ENCODE measurements at places on chromosomes 11 and 22.

DNA sequence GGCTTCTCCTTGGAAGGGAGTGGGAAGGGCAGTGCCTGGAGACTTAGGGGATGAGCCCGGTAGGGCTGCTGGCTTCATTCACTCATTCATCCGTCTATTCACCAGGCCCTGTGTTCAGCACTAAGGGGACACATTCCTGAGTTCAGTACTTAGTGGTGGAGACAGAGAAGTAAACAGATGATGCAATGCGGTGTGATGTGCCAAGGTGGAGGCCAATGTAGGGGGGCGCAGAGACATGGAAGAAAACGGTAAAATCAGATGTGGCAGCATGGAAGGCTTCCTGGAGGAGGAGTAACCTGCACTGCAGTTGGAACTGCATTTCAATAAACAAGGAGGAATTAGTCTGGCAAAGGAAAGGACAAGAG, 21.3 kb downstream of the GRIK4 start:
- no peak for DNase-seq

GRCh38 chr11:131858505-131858904, 488.1 kb downstream of the NTM start:
- DNase-seq, result no peak

DNA sequence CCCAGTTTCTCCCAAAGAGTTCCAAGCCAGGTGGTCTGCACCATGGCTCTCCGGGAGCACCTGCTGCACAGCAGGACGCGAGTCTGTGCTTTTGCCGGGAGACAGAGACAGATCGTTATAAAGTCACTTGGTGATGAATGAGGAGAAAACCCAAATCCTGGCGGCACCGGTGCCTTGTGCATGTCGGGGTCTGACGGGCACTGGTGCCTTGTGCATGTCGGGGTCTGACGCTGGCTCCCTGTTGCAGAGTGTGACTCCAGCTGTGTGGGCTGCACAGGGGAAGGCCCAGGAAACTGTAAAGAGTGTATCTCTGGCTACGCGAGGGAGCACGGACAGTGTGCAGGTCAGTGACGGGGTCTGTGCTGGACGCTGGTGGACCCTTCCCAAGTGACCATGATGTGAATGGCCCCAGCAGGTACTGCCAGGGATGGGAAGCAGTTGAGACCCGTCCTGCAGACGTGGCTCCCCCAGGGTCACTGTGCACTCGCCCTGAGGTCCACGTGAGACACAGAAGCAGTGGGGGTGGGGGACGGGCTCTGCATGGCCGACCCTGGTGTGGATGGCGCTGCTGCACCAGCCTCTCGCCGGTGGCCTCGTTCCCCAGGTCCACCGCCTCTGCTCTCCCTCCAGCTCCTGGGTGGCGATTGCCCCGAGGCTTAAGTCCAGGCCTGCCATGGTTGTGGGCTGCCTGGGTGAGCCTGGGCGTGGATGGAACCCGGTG, 5.8 kb downstream of the CRELD2 start:
- DNase-seq, result no peak

- DNase-seq, result peak; percentile 73
Observed at GRCh38 chr11:105045676-105046296, 651 bp upstream of the CARD16 start.

DNA sequence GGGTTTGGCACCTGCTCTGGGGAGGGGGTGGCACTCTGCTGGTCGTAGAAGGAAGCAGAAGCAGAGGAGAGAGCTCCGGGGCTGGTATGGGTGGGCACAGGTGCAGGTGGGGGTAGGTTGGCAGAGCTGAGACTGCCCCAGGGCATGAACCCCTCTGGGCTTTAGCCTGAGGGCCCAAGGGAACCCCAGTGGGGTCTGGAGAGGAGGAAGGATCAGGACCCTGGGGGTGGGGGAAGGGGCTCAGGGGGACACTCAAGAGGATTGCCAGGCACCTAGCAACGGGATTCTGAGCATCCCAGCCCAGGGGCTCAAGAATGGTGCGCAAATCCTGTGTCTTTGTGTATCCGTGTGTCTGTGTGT, 6.3 kb downstream of the ALDH3B2 start:
- DNase-seq, result no peak

GRCh38 chr11:102626676-102627075, 1.5 kb upstream of the MMP20 start:
- DNase-seq, result no peak

DNA sequence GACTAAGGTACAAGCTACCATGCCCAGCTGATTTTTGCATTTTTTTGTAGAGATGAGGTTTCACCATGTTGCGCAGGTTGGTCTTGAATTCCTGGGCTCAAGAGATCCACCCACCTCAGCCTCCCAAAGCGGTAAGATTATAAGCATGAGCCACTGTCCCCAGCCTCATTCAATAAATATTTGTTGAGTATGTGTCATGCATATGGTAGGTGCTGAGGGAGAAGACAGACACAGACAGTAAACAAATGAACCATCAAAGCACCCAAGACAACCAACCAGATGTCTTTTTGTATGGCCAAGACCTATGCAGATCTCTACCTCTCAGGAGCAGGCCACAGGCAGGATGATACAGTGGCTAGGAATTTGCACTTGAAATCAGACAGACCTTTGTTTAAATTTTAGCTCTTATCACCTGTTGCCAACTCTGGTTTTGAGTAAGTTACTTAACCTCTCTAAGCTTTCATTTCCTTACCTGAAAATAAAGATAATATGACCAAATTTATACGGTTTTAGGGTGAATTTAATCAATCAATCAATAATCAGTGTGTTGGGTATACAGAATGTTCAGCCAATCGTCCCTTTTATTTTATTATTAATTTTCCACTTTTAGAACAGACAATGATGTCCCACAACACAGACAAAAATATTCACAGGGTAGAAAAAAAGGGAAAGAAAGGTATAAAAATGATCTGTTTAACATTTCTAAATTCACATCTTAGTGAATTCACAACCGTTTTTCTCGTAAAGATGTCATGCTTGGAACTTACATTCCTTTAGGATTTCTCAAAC, 128.2 kb downstream of the SGSM3 start:
- no peak for DNase-seq

- no peak for DNase-seq
Observed at GRCh38 chr11:32555895-32556294, 27.7 kb upstream of the EIF3M start.

GRCh38 chr11:96472085-96472484, 82.3 kb downstream of the JRKL start:
- DNase-seq, result no peak

GRCh38 chr11:102946237-102946636, 9.3 kb downstream of the MMP13 start:
- no peak for DNase-seq

- DNase-seq, result no peak
Observed at GRCh38 chr11:46493791-46494190, 100.0 kb downstream of the AMBRA1 start.

- DNase-seq, result peak; percentile 87
Observed at GRCh38 chr11:1652771-1653540, 23.4 kb downstream of the KRTAP5-5 start.

- DNase-seq, result no peak
Observed at GRCh38 chr11:2186669-2187279, 15.2 kb upstream of the TH start.

DNA sequence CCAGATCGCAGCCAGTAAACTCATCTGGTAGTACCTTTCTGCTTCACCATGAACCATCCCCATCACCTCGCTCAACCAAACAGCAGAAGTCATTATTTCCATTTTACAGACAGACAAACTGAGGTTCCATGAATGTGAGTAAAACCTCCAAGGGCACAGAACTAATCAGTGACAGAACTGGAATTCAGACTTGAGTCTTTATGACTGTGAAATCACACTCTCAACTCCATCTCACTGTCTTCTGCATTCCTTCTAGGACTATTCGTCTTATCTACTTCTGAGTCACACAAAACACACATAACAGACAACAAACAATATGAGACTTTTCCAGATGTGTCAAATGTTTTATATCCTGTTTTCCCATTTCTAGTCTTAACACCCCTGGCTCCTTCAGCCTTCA, 9.3 kb upstream of the NUP50 start:
- DNase-seq, result no peak

- no peak for DNase-seq
Observed at GRCh38 chr11:32478277-32478731, 43.0 kb upstream of the WT1 start.

- no peak for DNase-seq
Observed at GRCh38 chr11:84091212-84091986, 805.2 kb upstream of the CCDC90B start.

DNA sequence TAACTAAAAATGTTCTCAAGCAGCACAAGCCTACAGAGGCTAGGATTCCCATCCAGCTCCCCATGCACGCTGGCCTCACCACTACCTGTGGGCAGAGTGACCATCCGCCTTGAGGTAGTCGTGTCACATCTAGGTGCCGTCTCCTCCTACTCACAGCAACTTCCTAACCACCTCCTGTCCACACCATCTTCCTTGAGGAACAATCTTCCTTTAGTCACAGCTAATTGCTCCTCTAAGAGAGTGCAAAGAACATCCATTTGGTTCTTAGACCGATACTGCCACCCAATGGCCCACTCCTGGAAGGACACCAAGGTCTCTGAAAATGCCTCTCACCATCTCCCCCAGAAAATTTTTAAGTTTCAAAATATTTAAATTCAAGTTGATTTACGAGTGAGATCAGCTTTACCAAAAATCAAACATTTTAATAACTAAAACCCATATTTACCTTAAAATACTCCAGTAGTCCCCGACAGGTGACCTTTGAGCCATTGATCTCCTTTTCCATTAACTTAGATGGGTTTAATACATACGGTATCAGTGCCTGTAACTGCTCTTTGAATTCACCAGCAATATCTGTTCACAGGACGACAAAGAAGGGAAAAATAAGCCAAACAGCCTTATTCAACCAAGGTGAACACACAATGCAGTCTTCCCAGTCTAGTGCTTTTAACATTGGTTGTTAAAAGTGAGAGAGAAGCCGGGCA, 21.7 kb upstream of the PLAAT3 start:
- DNase-seq, result no peak

DNA sequence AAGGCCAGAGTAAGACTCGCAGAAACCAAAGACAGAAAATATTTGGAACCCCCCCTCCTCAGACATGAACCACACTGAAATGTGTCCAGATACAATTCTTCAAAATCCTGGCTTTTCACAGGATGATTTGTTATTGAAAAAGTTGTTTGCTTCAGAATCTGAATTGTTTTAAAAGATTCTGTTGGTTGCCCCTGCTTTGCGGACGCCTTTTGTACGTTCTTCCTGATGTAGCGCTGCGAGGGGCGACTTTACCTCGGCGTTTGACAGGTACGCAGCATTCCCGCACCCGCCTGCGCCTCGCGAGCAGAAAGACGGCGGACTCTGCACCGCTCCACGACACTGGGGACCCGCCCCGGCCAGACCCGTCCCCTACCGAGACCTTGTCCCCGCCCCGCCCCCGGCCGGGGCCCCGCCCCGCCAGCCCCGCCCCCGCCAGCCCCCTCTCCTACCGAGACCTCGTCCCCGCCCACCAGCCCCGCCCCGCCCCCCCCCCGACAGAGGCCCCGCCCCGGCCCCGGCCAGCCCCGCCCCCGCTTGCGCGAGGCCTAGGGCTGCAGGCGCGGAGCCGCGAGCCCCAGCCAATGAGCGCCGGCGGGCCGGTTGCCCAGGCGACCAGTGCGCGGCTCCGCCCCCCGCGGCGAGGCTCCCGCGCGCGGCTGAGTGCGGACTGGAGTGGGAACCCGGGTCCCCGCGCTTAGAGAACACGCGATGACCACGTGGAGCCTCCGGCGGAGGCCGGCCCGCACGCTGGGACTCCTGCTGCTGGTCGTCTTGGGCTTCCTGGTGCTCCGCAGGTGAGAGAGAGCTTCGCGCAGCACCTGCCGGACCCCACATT, at the start of gene GLB1L2:
Gene GLB1L2, plus strand, starts transcription at position 635 of the 835 bp plus-strand sequence. Its CDS starts 74 bp downstream, at position 709.
- peak; percentile 85 for DNase-seq

DNA sequence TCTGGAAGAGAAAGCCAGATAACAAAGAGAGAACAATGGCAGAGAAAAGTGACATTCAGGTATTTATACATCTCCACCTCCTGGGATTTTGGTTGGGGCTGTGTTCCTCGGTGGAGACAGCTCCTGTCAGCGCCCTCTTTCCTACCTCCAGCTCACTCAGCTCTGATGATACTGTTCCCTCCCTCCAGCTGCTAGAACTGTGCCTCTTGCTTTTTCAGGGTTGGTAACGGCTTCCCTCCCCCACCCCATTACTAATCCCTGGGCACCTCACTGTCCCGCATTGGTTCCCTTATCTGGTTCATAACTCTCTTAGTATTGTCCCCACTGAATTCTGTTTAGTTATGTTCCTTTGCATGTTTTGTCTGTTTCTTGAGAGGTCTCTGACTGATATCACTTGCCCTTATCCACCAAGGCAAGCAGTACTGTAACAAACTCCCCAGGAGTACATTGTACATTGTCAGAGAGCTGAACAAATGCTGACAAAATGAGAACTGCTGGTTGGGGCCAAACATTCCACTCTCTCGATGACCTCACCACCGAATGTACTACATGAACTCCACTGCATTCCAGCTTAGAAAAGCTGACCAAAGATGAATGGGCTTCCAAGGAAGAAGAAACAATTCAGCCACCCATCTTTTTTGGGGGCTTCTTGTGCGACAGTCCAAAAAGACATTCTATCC, 5.7 kb upstream of the FBXO3 start:
- DNase-seq, result no peak

DNA sequence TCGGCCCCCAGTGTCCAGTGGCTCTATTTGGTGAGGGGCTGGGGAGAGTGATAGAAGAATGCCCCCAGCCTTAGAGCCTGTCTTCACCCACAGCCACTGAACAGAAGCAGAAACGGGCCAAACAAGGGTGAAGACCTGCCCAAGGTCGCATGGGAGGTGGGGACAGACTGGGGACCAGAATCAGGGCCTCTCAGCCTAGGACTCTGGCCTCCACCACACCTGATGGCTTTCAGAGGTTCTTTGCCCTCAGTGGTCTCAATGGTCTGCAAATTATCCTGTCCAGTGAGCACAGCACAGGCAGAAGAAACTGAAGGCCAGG, 4.5 kb upstream of the MYRF start:
- DNase-seq, result no peak

- DNase-seq, result no peak
Observed at GRCh38 chr11:11839718-11840117, 2.1 kb upstream of the USP47 start.

DNA sequence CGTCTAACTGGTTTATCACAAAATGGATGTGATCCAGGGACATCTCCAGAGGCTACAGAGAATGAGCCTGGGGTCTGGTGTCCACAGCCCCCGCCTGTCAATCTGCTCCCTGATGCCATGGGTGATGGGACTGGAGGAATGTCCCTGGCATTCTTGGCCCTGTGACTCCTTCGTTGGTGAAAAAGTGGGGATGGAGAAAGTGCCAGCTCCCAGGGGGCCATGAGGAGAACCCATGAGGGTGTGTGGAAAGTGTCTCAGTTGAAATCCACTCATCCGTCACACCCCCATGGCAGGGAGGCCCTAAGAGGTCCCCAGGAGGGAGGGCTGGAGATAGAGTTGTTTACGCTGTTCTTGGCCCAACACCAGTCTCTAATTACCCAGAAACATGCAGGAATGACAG, 322.0 kb downstream of the CTTN start:
- no peak for DNase-seq

Data from suprapubic skin (tissue), 4 donors.